Prostate gland (tissue), 2 donors: ENCODE measurements at places on chromosomes 7 and 10.

DNA sequence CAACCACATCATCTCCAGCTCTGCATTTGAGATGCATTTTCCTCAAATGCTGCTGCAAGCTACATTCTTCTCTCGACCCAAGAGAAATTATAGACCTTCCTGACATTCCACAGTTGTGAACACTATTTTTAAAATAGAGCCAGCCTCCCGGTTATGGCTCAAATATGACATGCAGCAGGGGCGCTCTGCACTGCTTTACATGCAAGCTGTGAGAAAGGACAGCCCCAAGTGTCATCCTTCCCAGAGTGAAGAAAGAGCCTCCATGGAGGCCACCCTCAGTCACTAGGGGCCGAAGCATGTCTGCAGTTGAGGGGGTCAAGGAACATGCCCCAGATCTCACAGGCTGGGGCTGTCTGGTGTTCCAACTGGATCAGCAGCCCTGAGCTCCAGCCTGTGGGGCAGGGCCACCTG is 63.9 kb upstream of the CHST15 start:
- peaks cover 4% of the 10 kb centered on the region for H3K4me1 ChIP-seq
- no peak overlapping the region for H3K4me3 ChIP-seq
- no peaks in the 10 kb centered on the region for H3K27me3 ChIP-seq
- DNase-seq, result no peak

- H3K27me3 ChIP-seq, result no peaks in the 10 kb centered on the region
- H3K27ac ChIP-seq, result peak overlapping the region; percentile 13
- H3K4me1 ChIP-seq, result no peaks in the 10 kb centered on the region
These were observed 4.4 kb upstream of the TRUB1 start for GRCh38 chr10:114933588-114933987.

DNA sequence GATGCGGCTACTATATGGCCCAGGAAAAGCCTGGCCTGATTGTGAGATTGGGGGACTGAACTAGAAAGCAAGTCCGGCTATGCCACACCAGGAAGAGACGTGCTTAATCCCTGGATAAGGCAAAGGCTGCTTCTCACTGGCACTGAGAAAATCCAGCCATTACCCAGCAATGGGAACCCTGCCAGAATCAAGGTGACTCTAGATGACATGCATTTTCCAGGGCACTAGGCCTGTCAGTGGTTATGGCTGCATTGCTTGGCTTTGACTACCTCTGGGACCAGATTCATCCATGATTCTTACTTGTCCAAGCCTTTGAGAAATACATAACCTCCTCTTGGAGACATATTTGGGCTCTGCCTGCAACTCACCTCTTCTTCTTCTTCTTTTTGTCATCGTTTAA is 317.2 kb downstream of the GRID1 start:
- H3K27ac ChIP-seq, result no peak overlapping the region
- H3K4me3 ChIP-seq, result no peak overlapping the region
- no peaks in the 10 kb centered on the region for H3K36me3 ChIP-seq
- H3K4me1 ChIP-seq, result no peaks in the 10 kb centered on the region
- H3K27me3 ChIP-seq, result no peaks in the 10 kb centered on the region

- no peak overlapping the region for H3K27ac ChIP-seq
- H3K4me1 ChIP-seq, result peaks cover 6% of the 10 kb centered on the region
- no peaks in the 10 kb centered on the region for H3K36me3 ChIP-seq
- no peak overlapping the region for H3K4me3 ChIP-seq
- H3K27me3 ChIP-seq, result no peaks in the 10 kb centered on the region
These were observed 89.1 kb downstream of the EGFR start for GRCh38 chr7:55107946-55108345.

DNA sequence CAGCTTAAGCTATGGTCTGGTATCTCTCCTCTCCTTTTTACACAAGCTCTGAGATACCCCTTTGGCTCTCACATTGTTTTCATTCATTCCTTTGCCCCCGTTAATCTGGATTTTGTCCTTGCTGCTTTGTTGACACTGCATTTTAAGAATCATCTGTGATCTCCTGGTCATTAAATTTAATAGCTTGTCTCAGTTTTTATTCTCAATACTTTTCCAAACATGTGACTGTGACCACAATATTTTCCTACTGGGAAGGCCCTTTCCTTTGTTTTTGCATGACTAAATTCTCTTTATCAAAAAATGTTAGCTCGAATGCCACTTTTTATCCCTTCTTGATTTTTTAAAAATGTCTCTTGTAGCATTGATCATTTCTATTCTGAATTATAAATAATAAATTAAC is 171.2 kb downstream of the SUGCT start:
- no peaks in the 10 kb centered on the region for H3K4me1 ChIP-seq
- no peak for DNase-seq
- no peaks in the 10 kb centered on the region for H3K27me3 ChIP-seq
- no peak overlapping the region for H3K27ac ChIP-seq

DNA sequence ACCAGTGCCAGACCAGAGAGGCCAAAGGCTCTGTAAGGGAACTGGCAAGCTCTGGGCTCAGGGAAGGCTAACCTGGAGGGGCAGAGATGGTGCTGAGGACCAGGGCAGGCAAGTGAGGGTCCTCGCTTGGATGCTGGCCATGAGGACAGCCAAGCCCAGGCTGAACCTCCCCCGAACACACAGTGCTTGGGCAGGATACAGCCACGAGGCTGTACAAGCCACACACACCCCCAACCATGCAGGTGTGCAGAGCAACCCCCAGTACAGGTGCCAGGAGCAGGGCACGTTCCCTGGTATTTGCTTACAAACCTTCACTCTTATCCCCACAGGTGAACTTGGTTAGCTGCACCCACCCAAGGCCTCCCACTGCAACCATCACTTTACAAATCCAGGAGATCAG is 185.7 kb downstream of the GRID1 start:
- H3K4me3 ChIP-seq, result no peak overlapping the region
- H3K27me3 ChIP-seq, result no peaks in the 10 kb centered on the region
- no peaks in the 10 kb centered on the region for H3K4me1 ChIP-seq
- no peaks in the 10 kb centered on the region for H3K36me3 ChIP-seq
- no peak for DNase-seq
- H3K27ac ChIP-seq, result no peak overlapping the region

DNA sequence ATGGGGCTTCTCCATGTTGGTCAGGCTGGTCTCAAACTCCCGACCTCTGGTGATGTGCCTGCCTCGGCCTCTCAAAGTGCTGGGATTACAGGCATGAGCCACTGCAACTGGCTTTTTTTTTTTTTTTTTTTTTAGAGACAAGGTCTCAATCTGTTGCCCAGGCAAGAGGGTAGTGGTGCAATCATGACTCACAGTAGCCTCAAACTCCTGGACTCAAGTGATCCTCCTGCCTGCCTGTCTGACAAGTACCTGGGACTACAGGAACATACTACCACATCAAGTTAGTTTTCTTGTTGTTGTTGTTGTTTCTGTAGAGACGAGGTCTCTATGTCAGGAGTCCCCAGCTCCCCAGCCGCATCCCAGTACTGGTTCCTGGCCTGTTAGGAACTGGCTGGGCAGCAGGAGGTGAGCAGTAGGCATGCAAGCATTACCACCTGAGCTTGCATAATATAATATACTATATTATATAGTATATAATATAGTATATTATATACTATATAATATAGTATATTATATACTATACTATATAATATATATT is 55.7 kb downstream of the TPK1 start:
- no peak overlapping the region for H3K4me3 ChIP-seq
- H3K4me1 ChIP-seq, result no peaks in the 10 kb centered on the region

- no peaks in the 10 kb centered on the region for H3K4me1 ChIP-seq
- H3K27ac ChIP-seq, result no peak overlapping the region
These were observed 250.1 kb downstream of the CDK14 start for GRCh38 chr7:90846192-90846591.

DNA sequence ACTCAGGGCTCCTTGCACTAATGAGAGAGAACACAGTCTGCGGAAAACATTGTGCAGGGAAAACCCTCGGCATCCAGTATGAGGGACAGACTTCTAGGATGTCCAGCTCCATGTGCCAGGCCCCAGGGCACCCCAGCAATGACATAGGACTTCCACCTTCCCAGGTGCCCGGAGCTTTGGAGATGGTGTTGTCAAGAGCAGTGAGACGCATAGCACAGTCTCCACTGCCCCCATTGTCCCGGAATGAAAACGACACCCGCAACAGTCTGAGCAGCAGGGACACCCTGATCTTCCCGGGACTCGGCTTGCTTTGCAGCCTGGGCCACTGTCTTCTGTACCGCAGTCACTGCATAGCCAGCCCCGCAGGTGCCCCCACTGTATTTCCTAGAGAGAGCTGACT is 339.2 kb upstream of the ADARB2 start:
- DNase-seq, result no peak
- no peaks in the 10 kb centered on the region for H3K27me3 ChIP-seq
- H3K4me3 ChIP-seq, result no peak overlapping the region
- H3K27ac ChIP-seq, result no peak overlapping the region
- no peaks in the 10 kb centered on the region for H3K4me1 ChIP-seq

DNA sequence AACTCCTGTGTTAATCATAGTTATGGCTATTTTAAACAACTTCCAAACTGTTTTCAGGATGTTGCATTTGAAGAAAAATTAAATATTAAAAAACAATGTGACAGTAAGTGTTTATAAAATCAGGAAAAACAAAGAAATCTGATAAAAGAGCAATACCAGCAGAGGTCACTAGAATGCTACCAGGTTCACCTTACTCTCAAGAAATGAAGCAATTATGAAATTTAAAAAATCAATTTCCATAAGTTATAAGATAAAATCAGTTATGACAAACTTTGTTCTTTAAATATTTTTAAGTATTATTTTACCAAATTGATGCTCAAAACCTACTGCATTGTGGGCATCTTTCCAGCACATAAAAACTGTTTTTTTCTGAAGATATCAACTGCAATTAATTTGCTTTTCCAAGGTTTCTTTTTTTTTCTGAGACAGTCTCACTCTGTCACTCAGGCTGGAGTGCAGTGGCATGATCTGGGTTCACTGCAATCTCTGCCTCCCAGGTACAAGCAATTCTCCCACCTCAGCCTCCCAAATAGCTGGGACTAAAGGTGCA is 50.7 kb upstream of the RHEB start:
- DNase-seq, result no peak
- no peaks in the 10 kb centered on the region for H3K36me3 ChIP-seq
- H3K4me3 ChIP-seq, result no peak overlapping the region
- no peaks in the 10 kb centered on the region for H3K4me1 ChIP-seq

DNA sequence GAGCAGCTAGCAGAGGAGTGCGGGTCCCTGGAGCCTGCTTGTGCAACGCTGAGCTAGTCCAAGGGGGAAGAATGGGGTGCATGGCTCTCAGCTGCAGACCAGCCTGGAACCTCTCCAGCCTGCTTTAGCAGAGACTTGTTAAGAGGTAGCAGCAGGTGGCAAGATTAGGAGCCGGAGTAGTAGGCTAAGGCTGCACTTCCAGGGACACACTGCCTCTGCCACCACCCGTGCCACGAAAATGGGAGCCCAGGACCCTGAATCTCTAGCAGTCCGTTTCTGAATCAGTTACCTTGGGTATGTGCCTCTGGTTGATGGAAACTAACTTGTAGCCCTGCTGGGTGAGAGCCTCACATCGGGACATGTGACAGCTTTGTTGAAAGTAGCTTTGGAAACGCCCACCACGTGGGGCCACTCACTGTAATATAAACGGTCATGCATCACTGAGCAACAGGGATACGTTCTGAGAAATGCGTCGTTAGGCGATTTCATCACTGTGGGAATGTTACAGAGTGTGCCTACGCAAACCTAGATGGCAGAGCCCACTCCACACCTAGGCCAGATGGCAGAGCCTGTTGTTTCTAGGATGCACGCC is 25.9 kb downstream of the HTRA1 start:
- H3K27ac ChIP-seq, result no peak overlapping the region
- no peaks in the 10 kb centered on the region for H3K4me1 ChIP-seq
- peak; percentile 28 for DNase-seq
- no peak overlapping the region for H3K4me3 ChIP-seq

GRCh38 chr10:73509695-73510094 is 13.9 kb upstream of the PPP3CB start:
- no peaks in the 10 kb centered on the region for H3K36me3 ChIP-seq
- no peak overlapping the region for H3K4me3 ChIP-seq
- no peaks in the 10 kb centered on the region for H3K4me1 ChIP-seq
- DNase-seq, result no peak
- no peak overlapping the region for H3K27ac ChIP-seq

GRCh38 chr7:69907720-69908119 is 309.4 kb downstream of the AUTS2 start:
- no peak for DNase-seq
- H3K4me1 ChIP-seq, result no peaks in the 10 kb centered on the region
- no peak overlapping the region for H3K27ac ChIP-seq
- no peak overlapping the region for H3K4me3 ChIP-seq

DNA sequence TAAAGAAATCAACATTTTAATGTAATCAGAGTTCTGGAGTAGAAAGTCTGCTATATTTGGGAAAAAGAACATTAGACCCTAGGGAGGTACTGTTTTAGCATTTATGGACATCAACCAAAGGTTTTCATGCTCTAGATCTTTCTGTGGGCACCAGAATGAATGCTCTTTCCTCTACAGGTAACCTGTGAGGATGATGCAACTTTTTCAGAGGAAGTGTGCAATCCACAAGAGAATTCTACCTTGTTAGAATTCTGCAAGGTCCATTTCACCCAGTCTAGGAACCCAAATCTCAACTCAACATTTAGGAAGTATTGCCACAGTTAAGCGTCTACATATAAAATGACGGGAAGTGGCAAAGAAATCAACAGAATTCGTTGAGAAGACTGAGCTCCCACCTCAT is 139.9 kb upstream of the FAM171A1 start:
- H3K27ac ChIP-seq, result no peak overlapping the region
- no peak for DNase-seq
- peaks cover 9% of the 10 kb centered on the region for H3K4me1 ChIP-seq
- no peak overlapping the region for H3K4me3 ChIP-seq
- H3K36me3 ChIP-seq, result no peaks in the 10 kb centered on the region

DNA sequence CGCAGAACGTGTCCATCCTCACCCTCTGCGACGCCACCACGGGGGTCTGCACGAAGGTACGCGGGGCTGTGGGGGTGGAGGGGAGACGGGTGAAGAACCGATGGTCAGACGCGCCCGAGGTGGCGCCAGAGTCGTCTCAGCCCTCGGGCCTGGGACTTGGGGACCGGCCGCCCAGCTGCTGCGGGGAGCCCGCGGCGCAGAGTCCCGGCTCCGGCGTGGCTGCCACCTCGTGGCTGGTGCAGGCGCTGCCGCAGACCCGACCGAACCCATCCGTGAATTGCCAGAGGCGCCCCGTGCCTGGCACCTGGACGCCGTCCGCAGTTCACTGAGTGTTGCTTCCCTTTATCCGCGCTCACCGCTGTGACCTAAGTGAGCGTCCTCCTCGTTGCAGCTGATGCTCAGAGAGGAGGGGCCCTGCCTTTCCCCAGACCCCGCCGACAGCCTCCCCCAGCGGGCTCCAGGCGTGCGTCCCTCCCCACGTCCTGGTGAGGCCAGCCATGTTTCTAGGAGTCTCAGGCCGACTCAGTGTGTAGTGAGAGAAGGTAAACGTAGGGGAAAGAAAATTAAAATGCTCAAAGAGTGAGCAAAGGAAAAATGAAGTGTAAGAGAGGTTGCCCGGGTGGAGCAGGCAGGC is 208.7 kb downstream of the PAXIP1 start:
- DNase-seq, result no peak
- no peaks in the 10 kb centered on the region for H3K4me1 ChIP-seq
- H3K4me3 ChIP-seq, result no peak overlapping the region
- H3K27me3 ChIP-seq, result no peaks in the 10 kb centered on the region
- H3K36me3 ChIP-seq, result no peaks in the 10 kb centered on the region

GRCh38 chr10:77620731-77621130 is 16.9 kb downstream of the KCNMA1 start:
- H3K36me3 ChIP-seq, result no peaks in the 10 kb centered on the region
- no peaks in the 10 kb centered on the region for H3K4me1 ChIP-seq
- H3K27me3 ChIP-seq, result no peaks in the 10 kb centered on the region
- H3K4me3 ChIP-seq, result no peak overlapping the region
